ENCODE measurements at places on chromosomes 13 and 19.

DNA sequence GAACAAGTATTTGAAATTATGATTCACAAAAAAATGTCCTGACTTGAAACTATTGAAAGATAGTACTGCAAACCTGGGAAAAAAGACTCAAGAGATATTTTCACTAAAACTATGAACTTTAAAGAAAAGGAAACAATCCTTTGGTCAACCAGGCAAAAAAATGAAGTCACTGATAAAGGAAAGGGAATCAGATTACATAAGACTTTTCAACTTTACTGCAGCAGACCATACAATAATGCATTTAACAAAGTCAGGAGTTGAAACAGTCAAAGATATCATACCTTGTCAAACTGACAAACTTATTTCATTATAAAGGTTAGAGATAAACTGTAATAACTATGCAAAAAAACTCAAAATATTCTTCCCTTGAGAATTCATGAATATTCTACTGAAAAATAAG lies 361.6 kb downstream of the DLEU7 start:
- no peaks in the 10 kb centered on the region for H3K4me1 ChIP-seq
- no peak for DNase-seq
- H3K4me3 ChIP-seq, result no peak overlapping the region
- no peak overlapping the region for H3K27ac ChIP-seq
- H3K36me3 ChIP-seq, result no peaks in the 10 kb centered on the region

DNA sequence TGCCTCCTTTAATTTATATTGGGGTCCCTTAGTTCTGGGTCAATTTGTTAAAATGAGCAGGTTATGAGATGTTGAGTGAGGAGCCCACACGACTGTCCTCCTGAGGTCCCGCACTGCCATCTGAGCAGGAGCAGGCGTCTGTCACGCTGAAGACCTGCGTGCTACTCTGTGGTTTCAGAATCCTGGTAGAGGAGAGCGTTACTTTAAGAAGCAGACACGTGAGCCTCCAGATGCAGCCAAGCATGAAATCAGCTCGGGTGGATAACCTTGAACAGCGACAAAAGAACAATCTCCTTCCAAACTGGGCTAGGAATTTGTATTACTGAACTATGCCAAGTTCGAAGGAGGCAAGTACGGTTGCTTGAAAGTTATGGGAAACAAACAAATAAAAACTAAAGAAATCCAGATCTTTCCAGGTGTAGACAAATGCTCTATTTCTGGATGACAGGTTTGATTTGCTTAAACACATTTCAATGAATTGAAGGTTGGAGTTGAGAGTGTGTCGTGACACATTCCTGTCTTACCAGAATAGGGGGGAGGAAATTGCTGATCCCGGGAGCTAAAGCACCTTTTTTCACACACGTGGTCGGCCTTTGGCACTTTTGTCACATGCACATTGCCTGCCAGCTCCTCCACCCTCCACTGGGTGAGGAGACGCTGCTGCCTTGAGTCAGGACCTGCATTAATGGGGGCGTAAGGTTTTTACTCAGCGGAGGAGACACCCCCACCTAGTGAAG lies 945.5 kb upstream of the SLC10A2 start:
- H3K27me3 ChIP-seq, result no peaks in the 10 kb centered on the region
- no peak overlapping the region for H3K27ac ChIP-seq
- no peak for DNase-seq
- no peak overlapping the region for H3K4me3 ChIP-seq
- H3K36me3 ChIP-seq, result no peaks in the 10 kb centered on the region
- H3K4me1 ChIP-seq, result no peaks in the 10 kb centered on the region

DNA sequence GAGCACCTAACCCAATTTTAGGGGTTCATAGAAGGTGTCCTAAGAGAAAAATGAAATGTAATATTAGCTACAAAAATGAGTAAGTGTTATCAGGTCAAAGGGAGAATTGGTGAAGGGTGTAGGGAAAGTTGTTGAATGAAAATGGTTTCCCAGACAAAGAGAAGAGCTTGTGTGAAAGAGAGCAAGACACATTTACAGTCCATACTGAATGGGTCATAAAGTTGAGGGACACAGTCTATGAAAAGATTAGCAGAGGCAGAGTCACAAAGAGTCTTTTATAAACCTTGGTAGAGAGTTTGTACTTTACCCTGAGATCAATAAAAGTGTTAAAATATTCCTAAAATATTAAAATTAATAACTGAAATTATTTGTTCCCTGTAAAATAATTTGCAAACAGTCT lies 759.4 kb downstream of the DIAPH3 start:
- no peak overlapping the region for H3K27ac ChIP-seq
- H3K4me3 ChIP-seq, result no peak overlapping the region
- no peaks in the 10 kb centered on the region for H3K36me3 ChIP-seq
- H3K4me1 ChIP-seq, result peaks cover 13% of the 10 kb centered on the region

DNA sequence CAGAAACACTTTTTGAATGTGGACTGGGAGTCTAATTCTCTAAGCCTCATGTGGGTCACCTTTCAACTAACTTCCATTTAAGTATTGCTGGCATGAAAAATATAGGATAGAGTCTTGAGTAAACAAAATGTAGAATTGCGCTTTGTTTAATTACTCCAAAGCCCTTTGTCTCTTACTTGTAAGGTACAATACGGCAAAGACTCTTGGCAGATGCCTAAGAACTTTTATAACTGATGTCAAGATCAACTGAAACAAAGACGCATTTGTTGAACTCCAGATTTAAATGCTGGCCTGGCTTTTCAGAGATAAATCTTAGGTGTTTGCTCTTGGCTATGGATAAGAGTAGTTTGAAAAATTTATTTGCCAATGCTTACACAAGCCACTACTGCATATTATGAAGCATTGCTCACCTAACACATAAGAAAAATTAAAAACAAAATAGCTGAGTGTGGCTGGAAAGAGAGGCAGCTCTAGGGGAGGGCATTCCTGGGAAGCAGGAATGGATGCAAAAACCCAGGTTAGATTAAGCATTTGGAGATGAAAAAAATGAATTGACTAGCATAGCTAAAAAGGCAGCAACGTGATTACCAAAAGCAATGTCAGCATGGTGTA lies 107.3 kb upstream of the STARD13 start:
- peaks cover 7% of the 10 kb centered on the region for H3K27me3 ChIP-seq
- H3K4me1 ChIP-seq, result no peaks in the 10 kb centered on the region
- no peaks in the 10 kb centered on the region for H3K36me3 ChIP-seq

DNA sequence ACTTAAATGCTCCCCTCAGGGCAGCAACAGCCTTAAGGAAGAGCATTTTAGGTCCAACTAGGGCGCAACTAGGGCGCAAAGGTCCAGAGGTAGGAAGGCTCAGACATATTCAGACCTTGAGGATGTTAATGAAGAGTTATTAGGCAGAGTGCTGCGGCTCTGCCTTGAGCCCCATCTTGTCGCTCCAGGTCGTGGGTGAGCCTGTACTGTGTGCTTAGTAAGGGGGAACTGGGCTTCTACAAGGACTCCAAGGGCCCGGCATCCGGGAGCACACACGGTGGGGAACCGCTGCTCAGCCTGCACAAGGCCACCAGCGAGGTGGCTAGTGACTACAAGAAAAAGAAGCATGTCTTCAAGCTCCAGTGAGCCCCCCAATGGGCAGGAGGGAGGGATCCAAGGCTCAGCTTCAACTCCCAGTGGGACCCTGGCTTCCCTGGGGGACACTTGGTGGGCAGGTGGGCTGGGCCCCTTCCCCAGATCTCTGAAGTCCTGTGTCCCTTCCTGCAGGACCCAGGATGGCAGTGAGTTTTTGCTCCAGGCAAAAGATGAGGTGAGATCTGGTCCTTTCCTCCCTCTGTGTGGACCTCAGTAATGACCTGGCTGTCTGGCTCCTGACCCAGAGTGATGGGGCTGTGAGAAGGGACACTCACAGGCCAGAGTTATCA lies 4.7 kb upstream of the SHKBP1 start:
- no peak overlapping the region for H3K4me3 ChIP-seq
- DNase-seq, result no peak
- H3K27me3 ChIP-seq, result no peaks in the 10 kb centered on the region
- peaks cover 13% of the 10 kb centered on the region for H3K36me3 ChIP-seq

- no peaks in the 10 kb centered on the region for H3K27me3 ChIP-seq
- no peak overlapping the region for H3K4me3 ChIP-seq
- no peak for DNase-seq
- H3K36me3 ChIP-seq, result peaks cover 94% of the 10 kb centered on the region
- peaks cover 16% of the 10 kb centered on the region for H3K4me1 ChIP-seq
Observed at GRCh38 chr19:18446145-18446810, 8.3 kb upstream of the ISYNA1 start.

DNA sequence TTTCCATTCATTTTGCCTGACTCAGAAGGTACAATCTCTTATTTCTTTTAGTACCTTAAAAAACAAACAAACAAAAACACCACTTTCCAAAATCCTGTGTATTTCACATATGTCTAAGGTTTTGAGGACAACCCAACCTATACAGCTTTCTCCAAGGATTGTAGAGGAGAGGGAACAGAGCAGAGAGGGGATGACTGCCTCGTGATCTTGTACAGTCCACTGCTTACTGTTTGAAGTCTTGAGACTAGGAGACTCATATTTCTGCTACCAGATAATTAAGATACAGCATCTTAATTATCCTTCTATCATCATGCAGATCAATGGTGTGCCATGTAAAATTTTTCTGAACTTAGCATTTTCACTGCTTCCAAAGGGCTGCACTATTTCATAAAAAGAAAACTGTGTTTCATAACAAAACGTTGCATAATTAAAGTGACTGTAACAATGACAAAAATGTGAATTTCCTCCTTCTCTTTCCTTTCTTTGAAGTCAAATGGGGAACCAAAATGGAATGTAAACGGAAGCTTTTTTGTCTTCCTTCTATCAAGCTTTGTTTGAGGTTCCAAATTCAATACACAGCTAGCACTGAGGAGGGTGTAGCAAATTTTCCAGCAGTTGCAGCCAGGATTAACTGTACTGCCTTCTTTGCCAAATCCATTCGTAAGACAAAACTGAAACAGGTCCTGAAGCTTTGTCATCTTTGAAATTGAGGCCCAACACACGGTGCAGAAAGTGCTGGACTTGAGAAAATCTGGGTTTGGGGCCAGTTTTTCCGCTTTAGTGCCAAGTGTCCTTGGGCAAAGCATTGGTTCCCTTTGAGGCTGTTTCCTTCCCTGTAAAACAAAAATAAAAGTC lies 34.9 kb upstream of the RCBTB2 start:
- no peak overlapping the region for H3K27ac ChIP-seq
- peaks cover 2% of the 10 kb centered on the region for H3K36me3 ChIP-seq
- peaks cover 34% of the 10 kb centered on the region for H3K4me1 ChIP-seq
- no peaks in the 10 kb centered on the region for H3K27me3 ChIP-seq
- no peak overlapping the region for H3K4me3 ChIP-seq
- DNase-seq, result no peak

GRCh38 chr19:11069561-11069960 lies 19.7 kb upstream of the LDLR start:
- no peaks in the 10 kb centered on the region for H3K27me3 ChIP-seq
- H3K36me3 ChIP-seq, result peaks cover 4% of the 10 kb centered on the region
- no peak overlapping the region for H3K4me3 ChIP-seq
- H3K27ac ChIP-seq, result peak overlapping the region; percentile 92
- no peak for DNase-seq

GRCh38 chr19:48896191-48896720 lies 2.3 kb downstream of the TULP2 start:
- peak overlapping the region; percentile 57 for H3K4me3 ChIP-seq
- no peak for DNase-seq
- peaks cover 15% of the 10 kb centered on the region for H3K4me1 ChIP-seq
- H3K27me3 ChIP-seq, result peaks cover 54% of the 10 kb centered on the region
- no peak overlapping the region for H3K27ac ChIP-seq
- H3K36me3 ChIP-seq, result no peaks in the 10 kb centered on the region

DNA sequence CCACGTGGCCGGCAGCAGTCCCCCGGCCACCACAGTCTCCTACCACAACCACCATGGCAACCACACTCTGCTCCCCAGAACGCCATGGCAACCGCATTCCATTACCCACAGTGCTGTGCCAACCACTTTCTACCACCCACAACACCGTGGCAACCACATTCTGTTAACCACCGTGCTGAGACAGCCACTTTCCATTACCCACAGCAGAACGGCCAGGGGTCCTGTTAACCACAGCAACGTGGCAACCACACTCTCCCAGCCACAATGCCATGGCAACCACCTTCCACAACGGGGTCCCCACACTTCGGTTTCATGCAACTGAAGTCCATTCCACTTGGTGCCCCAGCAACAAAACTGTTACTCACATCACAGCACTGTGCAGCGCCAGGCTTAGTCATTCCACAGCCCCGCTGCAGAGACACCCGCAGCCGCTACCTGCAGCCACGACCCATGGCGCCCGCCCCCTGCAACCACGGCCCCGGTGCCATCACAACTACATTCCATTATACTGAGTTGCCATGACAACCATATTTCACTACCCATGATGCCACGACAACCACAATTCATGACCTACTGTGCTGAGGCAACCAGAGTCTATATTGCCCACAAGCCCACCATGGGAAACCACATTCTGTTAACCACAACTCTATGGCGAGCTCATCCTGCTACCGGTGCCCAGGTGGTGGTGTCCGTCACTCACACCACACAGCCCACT lies 10.0 kb downstream of the DPF1 start:
- H3K4me1 ChIP-seq, result peaks cover 25% of the 10 kb centered on the region
- H3K4me3 ChIP-seq, result peak overlapping the region; percentile 76
- H3K27me3 ChIP-seq, result peaks cover 35% of the 10 kb centered on the region
- peaks cover 21% of the 10 kb centered on the region for H3K36me3 ChIP-seq
- peak; percentile 67 for DNase-seq

DNA sequence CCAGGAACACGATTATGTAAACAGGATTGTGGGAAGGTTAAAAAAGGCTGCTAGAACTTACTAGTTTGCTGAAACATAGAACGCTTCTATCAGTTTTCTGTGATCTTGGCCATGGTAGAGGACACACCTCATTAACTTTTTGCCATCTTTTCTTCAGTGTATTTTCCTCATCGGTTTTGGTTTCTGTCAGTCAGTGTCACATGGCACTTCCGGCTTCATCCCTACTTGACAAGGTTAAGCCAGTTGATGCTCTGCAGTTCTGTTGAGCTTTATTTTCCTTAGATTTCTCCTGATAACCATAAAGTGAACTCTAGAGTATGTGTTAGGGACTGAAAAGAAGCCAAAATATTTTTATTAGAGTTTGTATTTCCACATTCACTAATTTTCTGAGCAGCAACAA lies 147.5 kb downstream of the NDFIP2 start:
- no peaks in the 10 kb centered on the region for H3K36me3 ChIP-seq
- no peak overlapping the region for H3K27ac ChIP-seq
- H3K4me3 ChIP-seq, result no peak overlapping the region
- H3K27me3 ChIP-seq, result peaks cover 5% of the 10 kb centered on the region
- no peaks in the 10 kb centered on the region for H3K4me1 ChIP-seq
- DNase-seq, result no peak

GRCh38 chr19:43755256-43755801 lies 567 bp upstream of the SMG9 start:
- DNase-seq, result peak; percentile 68
- peak overlapping the region; percentile 96 for H3K4me3 ChIP-seq
- H3K4me1 ChIP-seq, result peaks cover 42% of the 10 kb centered on the region

DNA sequence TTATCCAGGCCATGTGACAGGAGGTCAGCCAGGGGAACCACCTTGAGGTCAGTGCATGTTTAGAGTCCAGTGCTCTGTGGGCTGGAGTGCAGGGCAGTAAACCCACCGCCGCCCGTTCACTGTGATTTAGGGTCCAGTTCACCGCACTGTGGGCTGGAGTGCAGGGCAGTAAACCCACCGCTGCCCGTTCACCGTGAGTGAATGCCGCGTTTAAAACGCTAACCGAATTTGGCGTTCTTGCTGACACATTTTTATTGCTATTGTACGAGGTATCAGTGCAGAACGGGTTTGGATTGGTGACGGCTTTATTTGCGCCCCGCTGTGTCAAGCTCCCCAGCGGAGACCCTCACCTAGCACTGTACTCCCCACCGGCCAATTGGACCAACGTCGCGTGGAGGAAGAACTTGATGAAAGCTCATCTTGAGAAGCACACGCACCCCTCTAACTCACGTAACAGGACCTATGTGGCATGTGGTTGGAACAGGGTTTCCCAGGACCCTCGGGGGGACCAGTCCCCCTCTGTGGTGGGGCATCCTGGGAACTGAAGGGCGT lies 27.9 kb downstream of the C13orf46 start:
- H3K4me3 ChIP-seq, result no peak overlapping the region
- no peaks in the 10 kb centered on the region for H3K4me1 ChIP-seq
- no peak for DNase-seq
- H3K27me3 ChIP-seq, result no peaks in the 10 kb centered on the region
- H3K27ac ChIP-seq, result no peak overlapping the region
- peaks cover 44% of the 10 kb centered on the region for H3K36me3 ChIP-seq

All from effector memory CD8-positive, alpha-beta T cell (primary cell).